H1 (cell line): ENCODE measurements at places on chromosomes 5 and 9. TPM values are rescaled to one million over a fixed set of nuclear protein-coding genes. Genes with fewer than 3 reads are reported as not detected.

DNA sequence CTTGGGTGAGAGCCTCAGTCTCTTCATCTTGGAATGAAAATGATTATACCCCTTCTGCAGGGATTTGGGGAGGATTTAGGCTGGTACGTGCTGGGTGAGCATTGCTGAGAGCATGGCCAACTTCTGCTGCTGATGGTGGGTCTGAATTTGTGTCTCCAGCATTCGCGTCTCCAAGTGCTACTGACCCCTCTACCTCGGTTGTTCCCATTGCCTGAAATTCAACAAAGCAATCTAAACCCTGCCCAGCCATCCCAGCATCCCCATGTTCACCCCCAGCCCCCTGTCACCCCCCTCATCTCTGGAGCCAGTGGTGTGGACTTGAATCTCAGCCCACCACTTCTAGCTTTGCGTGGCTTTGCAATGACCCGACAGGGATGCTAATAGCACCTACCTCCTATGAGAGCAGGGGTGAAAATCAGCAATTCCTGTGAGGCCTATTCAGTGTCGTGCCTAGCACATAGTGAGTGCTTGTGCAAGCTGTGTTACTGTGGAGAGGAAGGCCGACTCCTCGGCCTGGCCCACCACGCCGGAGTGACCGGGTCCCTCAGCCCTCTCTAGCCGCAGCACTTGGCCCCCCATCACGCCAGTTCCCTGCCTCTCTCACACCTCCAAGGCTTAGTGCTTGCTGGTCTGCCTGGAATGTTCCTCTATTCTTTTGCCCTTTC is 43.4 kb upstream of the SH3PXD2B start:
- H3K27ac ChIP-seq, result no peak overlapping the region
- DNase-seq, result peak; percentile 24
- no peaks in the 10 kb centered on the region for H3K36me3 ChIP-seq

DNA sequence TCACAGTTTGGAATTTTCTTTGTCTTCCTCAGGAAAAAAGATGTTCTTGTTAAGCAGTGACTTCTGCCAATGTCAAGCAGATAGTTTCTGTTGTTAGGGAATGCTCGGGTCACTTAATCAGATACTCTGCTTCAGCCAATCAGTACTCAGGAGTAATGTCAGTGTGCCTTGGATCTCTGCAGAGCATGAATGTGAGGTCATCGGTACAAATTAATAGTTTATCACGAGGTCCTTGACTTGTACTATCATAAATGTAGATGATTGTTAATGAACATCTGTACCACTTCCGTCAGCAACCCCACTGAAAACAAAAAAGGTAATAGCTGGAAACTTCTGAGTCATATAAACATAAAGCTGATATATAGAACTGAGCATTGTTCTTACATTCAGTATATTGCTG is 73.6 kb downstream of the FBXL7 start:
- H3K4me3 ChIP-seq, result no peak overlapping the region
- H3K27me3 ChIP-seq, result no peaks in the 10 kb centered on the region
- DNase-seq, result no peak
- peaks cover 4% of the 10 kb centered on the region for H3K4me1 ChIP-seq

GRCh38 chr9:26833792-26834191 is 58.8 kb downstream of the CAAP1 start:
- H3K36me3 ChIP-seq, result no peaks in the 10 kb centered on the region
- no peak overlapping the region for H3K4me3 ChIP-seq
- DNase-seq, result peak; percentile 21

GRCh38 chr5:127856292-127856691 is 153.1 kb downstream of the CCDC192 start:
- H3K4me3 ChIP-seq, result no peak overlapping the region
- H3K27me3 ChIP-seq, result no peaks in the 10 kb centered on the region
- no peak overlapping the region for H3K27ac ChIP-seq
- no peaks in the 10 kb centered on the region for H3K36me3 ChIP-seq
- no peaks in the 10 kb centered on the region for H3K4me1 ChIP-seq

- no peaks in the 10 kb centered on the region for H3K36me3 ChIP-seq
- DNase-seq, result no peak
- no peak overlapping the region for H3K4me3 ChIP-seq
- H3K27ac ChIP-seq, result no peak overlapping the region
- no peaks in the 10 kb centered on the region for H3K4me1 ChIP-seq
These were observed 71.2 kb upstream of the PARP8 start for GRCh38 chr5:50595199-50595598.

DNA sequence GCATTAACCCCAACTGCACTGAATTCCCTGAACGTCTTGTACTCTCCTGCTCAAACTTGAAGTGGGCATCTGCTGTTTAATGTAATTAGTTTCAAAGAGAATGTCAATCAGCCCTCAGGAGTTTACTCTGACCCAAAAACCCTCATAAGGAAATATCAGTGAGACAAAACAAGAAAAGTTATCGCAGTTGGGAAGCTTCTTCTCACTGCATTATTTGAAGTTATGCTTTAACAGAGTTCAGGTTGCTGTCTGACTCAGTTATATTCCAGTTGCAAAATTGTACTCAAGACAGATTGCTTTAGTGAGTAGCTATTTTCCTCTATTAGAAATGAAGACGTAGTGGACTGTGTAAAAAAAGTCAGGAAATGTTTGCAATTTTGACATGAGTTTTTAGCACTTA is 52.1 kb downstream of the PPIC start:
- no peaks in the 10 kb centered on the region for H3K36me3 ChIP-seq
- H3K27ac ChIP-seq, result no peak overlapping the region
- H3K27me3 ChIP-seq, result no peaks in the 10 kb centered on the region

GRCh38 chr5:179852993-179853547 is 5.5 kb downstream of the MRNIP start:
- no peak overlapping the region for H3K27ac ChIP-seq
- no peaks in the 10 kb centered on the region for H3K4me1 ChIP-seq
- DNase-seq, result no peak
- H3K4me3 ChIP-seq, result no peak overlapping the region

SLC4A9 gene
- total RNA-seq, result 0.15 and 0.28 TPM in 2 replicates

YTHDC2 gene
- 19.2 and 20.1 TPM in 2 replicates for total RNA-seq

DNA sequence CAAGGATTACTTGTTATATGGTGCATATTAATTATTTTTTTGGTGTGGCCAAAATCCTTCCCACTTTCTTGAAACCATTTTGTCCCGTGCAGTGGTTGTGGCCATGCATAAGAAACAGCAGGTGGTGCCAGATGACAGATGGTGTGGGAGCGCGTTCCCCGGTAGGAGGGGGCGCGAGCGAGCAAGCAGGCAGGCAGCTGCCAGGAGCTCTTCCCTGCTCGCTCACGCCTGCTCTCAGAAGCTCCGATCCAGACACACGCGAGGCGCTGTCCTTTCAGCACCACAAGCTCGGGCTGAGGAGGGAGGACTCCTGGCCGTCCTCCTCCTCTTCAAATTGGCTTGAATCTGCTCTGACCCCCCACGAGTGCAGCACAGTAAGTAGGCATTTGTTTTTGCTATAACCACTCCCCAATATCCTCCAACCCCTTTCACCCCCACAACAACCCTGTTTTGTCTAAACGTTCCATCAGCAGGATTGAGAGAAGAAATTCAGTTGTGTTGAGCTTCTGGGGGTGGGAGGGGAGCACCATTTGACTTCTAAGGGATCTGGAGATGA is at the start of gene NSG2:
TSS of gene NSG2 (plus strand) at position 237 of the 556 bp plus-strand sequence. CDS start 1,050 bp downstream, outside the sequence.
- H3K4me1 ChIP-seq, result no peaks in the 10 kb centered on the region
- H3K27me3 ChIP-seq, result no peaks in the 10 kb centered on the region
- H3K4me3 ChIP-seq, result no peak within 1 kb of the TSS
- peak; percentile 87 for DNase-seq

- DNase-seq, result no peak
- no peak overlapping the region for H3K27ac ChIP-seq
- H3K4me1 ChIP-seq, result peaks cover 11% of the 10 kb centered on the region
These were observed 643 bp upstream of the RNF130 start for GRCh38 chr5:180072256-180072548.

GRCh38 chr9:117545846-117546245 is 131.0 kb upstream of the ASTN2 start:
- H3K27me3 ChIP-seq, result no peaks in the 10 kb centered on the region
- H3K4me3 ChIP-seq, result no peak overlapping the region
- no peaks in the 10 kb centered on the region for H3K36me3 ChIP-seq
- peaks cover 5% of the 10 kb centered on the region for H3K4me1 ChIP-seq
- H3K27ac ChIP-seq, result no peak overlapping the region

DNA sequence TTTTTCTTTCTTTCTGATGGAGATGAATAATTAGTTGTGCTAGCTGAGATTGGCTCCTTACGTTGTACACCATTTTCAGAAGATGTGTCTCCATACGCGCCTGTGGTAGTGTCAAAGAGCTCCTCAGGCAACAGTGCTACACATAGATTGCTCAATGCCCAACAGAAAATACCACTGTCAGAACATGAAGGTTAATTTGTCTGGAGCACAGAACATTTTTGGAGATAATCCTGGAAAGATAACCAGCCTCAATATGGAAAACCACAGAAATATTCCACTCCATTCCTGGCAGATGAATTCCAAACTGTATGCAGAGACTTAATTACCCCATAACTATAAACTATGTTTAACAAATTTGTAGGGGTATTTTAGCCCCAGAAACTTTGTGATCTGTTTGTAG is 233.6 kb downstream of the MARCHF11 start:
- no peaks in the 10 kb centered on the region for H3K27me3 ChIP-seq
- H3K4me1 ChIP-seq, result no peaks in the 10 kb centered on the region
- no peak overlapping the region for H3K27ac ChIP-seq
- no peak for DNase-seq
- H3K36me3 ChIP-seq, result no peaks in the 10 kb centered on the region

DNA sequence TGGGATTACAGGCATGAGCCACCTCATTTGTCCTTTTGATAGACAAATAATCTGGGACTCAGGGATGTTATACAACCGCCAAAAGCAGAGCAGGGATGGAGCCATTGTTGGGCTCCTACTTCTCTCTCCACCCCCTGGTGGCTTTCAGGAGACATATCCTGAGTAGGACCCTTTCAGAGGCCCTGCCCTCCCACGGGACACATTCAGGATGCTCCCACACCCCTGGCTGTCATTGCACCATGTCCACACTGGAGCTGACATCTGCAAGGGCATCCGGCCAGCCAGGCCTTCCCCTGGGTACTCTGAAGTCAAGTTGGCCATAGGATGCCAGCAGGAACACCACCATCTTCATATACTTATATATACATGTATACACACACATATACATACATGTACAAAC is 181.8 kb downstream of the SYK start:
- no peaks in the 10 kb centered on the region for H3K4me1 ChIP-seq
- H3K27me3 ChIP-seq, result no peaks in the 10 kb centered on the region
- H3K27ac ChIP-seq, result no peak overlapping the region
- no peaks in the 10 kb centered on the region for H3K36me3 ChIP-seq

CCDC180 gene
- total RNA-seq, result 3.6 and 8.2 TPM in 2 replicates
